ENCODE measurements at places on chromosomes 13 and 19.

DNA sequence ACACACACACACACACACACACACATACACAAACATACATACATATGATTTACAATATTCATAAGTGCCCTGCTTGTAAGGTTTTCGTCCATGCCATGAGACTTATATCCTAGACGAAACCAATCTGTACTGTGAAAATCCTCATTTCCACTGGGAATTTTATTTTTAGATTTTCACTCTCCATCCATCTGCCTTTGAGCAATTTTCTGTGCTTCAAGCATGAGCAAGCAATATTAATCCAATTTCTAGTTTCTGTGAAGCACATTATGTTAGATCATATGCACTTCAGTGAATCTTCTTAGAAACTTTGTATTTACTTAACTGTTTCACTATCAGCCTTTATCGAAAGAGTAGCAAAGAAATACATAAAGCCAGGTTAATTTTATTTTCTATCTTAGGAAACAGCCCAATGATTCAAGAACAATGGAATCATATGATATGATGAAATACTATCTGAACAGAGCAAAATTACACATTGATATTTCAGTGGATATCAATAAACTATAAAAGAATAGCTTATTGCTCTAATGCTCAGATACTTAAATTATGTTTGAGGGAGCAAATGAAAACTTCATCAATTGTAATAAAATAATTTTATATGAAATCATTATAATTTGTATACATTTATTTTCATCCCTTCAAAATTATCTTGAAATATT, 1100.7 kb upstream of the MIR17HG start:
- DNase-seq: peak; percentile 46

- no peak for DNase-seq
These were observed 4.0 kb upstream of the NKPD1 start for GRCh38 chr19:45164577-45165335.

GRCh38 chr19:30323904-30324303, 48.3 kb upstream of the ZNF536 start:
- no peak for DNase-seq

DNA sequence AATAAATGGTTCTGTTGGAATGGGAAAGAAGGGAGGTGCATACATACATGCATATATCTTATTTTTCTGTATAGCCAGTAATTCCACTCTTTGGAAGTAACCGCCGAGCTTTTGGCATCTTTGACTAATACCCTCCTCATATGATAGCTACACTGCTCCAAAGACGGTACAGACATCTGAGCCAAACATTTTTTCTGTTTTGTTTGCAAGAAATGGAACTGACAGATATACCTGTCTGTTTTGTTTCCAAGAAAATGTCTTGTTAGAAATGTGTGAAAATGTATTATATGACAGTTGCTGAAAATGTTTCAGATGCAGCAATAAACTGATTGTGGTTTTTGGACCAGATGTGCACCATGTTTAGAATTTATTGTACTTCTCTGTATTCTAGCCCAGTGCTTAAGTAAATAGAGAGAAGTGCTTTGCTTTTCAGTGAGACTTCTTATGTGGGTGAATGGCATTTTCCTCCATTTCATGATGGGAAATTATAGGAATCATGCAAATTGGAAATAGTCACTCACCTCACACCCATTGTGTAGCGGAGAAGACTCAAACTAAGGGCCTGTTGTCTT, 396.9 kb downstream of the KCNRG start:
- no peak for DNase-seq

DNA sequence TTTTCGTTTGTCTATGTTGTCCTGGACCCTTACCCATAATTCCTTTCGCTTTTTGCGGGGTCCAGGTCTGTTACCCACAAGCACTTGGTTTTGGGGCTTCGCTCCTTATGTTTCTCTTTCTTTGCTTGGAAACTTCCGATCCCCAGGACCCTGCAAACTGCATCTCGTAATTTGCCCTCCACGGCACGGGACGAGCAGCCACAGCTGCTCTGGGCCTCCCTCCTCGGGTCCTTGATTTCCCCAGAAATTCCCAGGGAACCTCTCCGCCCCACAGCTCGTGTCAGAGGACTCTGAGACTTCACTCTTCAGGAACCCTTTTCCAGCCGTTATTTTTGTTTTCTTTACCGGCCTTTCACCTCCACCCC, 599 bp downstream of the SNRNP70 start:
- DNase-seq: no peak

GRCh38 chr19:40216013-40216776, 2.0 kb downstream of the TTC9B start:
- no peak for DNase-seq

DNA sequence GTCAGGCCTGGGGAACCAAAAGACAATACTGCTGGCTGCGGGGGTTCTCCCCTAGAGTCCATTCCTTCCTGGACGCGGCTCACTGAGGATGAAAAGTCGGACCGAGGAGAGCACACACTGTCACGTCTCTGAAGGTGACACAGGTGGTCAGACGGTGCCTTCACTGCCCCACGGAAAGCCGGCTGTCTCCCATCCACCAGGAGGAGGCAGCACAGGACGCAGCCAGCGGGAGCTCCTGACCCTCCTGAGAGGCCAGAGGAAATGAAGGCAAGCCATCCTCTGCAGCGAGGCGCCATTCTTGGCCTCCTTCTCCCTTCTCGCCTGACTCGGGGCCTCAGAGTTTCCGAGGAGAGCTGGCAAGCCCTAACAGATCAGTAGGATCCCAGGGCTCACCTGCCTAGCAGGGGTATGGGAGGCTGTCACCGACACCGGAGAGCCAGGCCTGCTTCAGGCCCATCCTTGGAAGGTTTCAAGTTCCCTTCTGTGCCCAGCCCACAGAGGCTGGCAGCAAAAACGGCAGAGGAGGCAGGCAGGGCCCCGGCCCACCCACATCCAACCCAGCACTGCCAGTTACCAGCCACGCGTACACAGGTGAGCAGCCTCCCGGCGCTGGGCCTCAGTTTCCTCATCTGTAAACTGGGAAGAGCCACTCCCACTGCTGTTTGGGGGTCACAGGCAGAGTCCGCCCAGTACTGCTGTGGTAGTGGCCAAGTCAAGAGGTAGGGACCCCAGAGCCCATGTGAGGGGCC, 4.5 kb downstream of the REXO1 start:
- no peak for DNase-seq

- DNase-seq: no peak
These were observed 547.3 kb upstream of the MIR17HG start for GRCh38 chr13:90800082-90800746.

DNA sequence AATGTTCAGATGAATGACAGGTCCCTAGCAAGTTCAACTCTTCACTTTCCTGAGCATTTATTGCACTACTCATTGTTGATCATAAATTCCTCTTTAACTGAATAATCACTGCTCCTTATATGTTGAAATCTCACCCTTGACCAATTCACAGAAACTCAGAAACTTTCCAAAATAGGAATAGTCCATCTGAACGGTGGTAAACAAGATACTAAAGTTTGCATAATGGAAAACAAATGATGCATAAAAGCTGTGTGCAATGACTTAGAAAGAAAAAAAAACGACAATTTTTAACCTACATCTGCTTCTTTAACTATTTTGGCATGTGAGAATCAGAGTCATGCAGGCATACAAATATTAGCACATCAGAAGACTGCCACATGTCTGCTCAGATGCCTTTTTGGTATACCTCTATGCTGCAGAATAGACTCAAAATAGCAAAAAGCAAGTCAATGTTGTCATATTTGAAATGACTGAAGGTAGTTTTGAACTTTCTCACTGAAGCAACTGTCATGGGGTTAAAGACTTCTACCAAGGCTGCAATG, 34.8 kb downstream of the SLC10A2 start:
- no peak for DNase-seq
